Activated T-cell treated with anti-CD3 and anti-CD28 coated beads, Interleukin-2, amount 50 U/mL, for 72 hours (primary cell): ENCODE measurements at places on chromosomes 16 and 17. TPM values are rescaled to one million over a fixed set of nuclear protein-coding genes. Genes with fewer than 3 reads are reported as not detected.

- H3K4me3 ChIP-seq: no peak overlapping the region
- no peak overlapping the region for H3K27ac ChIP-seq
- peaks cover 20% of the 10 kb centered on the region for H3K4me1 ChIP-seq
- H3K36me3 ChIP-seq: peaks cover 2% of the 10 kb centered on the region
- DNase-seq: no peak
Observed at GRCh38 chr16:30340621-30341020, 14.5 kb downstream of the CD2BP2 start.

GRCh38 chr17:45906237-45906636, 11.9 kb downstream of the MAPT start:
- H3K4me1 ChIP-seq: peaks cover 24% of the 10 kb centered on the region
- no peaks in the 10 kb centered on the region for H3K36me3 ChIP-seq
- H3K27ac ChIP-seq: no peak overlapping the region
- DNase-seq: no peak

DNA sequence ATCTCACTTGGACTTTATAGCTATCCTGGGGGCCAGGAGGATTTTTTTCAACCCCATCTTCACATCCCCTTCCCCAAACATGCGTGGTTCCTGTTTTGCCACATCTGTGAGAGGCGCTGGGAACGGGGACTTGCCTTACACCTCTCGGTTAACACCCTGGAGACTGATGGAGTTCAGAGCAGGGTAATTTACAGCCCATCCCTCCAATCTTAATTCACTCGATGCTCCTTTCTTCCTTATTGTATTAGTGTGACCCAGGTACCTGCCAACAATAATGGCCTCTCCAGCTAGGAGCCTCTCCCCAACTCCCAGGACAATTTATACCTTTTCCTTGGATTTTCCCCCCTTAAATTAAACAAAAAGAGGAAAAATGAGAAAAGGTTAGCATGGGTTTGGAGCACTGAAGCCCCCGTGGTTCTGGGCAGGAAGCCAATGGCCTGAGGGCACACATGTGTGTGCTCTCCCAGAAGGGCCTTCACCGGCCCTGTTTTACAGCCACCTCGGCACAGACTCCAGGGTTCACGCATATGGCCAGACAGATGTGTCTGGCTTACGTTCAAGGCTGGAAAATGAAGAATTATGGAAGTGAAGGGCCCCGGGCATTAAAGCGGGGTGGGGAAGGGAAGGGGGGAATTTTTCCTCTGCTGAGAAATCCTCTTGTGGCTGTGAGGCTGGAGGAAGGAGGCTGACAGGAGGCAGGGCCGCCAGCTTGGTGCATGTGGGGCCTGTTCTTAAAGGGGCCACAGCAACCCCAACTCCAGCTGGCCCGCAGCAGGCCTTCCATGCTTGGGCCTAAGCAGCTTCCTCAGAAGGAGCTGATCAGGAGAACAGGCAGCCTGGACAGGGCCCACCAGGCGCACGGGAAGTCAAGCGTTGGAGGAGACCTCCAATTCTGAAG, 21.4 kb downstream of the HIC1 start:
- peaks cover 4% of the 10 kb centered on the region for H3K4me1 ChIP-seq
- H3K4me3 ChIP-seq: no peak overlapping the region
- H3K36me3 ChIP-seq: peaks cover 10% of the 10 kb centered on the region
- no peaks in the 10 kb centered on the region for H3K27me3 ChIP-seq

- H3K4me3 ChIP-seq: no peak overlapping the region
- no peaks in the 10 kb centered on the region for H3K27me3 ChIP-seq
- no peak for DNase-seq
- H3K4me1 ChIP-seq: no peaks in the 10 kb centered on the region
Observed at GRCh38 chr17:36501351-36501750, 14.9 kb downstream of the ZNHIT3 start.

DNA sequence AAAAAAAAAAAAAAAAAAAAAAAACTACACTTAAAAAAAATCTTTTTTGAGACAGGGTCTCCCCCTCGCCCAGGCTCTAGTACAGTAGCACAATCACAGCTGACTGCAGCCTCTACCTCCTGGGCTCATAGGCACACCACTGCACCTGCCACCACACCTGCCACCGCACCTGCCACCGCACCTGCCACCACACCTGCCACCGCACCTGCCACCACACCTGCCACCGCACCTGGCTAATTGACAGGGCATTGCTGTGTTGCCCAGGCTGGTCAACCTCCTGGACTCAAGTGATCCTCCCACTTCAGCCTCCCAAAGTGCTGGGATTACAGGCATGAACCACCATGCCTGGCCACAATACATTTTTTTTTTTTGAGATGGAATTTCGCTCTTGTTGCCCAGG, 17.6 kb upstream of the WDR45B start:
- no peak for DNase-seq
- H3K4me3 ChIP-seq: no peak overlapping the region
- no peaks in the 10 kb centered on the region for H3K36me3 ChIP-seq
- H3K4me1 ChIP-seq: peaks cover 8% of the 10 kb centered on the region
- no peak overlapping the region for H3K27ac ChIP-seq

- H3K36me3 ChIP-seq: peaks cover 3% of the 10 kb centered on the region
- H3K4me1 ChIP-seq: no peaks in the 10 kb centered on the region
- DNase-seq: no peak
- no peaks in the 10 kb centered on the region for H3K27me3 ChIP-seq
- no peak overlapping the region for H3K4me3 ChIP-seq
Observed at GRCh38 chr16:3481696-3482658, 13.3 kb downstream of the C16orf90 start.

DNA sequence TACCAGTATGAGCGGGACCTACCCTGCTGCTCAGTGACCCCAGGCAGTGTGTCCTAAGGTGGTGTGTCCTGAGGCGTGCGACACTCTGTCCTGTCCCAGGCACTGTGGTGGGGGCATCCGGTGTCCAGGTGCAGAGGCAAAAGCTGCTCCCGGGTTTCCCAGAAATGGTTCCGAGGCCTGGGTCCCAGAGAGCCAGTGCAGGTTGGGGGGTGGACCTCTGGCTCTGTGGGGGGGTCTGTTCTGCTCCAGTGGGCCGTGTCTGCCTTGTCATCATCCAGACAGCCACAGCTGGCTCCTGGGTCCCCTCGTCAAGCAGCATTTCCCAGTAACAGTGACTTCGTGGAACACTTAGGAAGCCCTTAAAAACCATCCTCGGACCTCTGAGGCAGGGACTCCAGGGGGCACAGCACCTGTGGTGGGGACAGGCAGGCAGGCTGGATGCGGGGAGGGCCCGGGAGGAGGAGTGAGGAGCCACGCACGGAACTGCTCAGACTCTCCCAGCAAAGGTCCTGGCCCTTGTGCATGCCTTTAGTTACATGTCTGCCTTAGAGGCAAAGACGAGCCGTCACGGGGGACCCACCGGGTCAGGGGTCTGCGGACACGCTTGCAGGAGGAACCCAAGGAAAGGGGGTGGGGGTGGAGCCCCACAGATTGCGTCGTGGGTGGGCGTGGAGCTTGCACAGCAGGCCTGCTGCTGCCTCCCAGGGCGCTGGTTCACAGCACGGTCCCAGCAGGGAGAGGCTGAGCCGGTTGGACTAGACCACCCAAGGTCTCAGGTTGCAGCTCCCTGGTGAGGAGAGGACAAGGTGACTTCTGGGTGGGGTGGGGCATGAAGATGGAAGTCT, 5.6 kb downstream of the SLC16A3 start:
- H3K27me3 ChIP-seq: no peaks in the 10 kb centered on the region
- H3K4me3 ChIP-seq: no peak overlapping the region
- H3K4me1 ChIP-seq: peaks cover 16% of the 10 kb centered on the region
- DNase-seq: no peak

GRCh38 chr17:78805301-78805700, 23.2 kb upstream of the CYTH1 start:
- H3K4me3 ChIP-seq: peak overlapping the region; percentile 85
- peak; percentile 89 for DNase-seq
- peak overlapping the region; percentile 91 for H3K27ac ChIP-seq
- H3K36me3 ChIP-seq: peaks cover 40% of the 10 kb centered on the region
- H3K27me3 ChIP-seq: no peaks in the 10 kb centered on the region

DNA sequence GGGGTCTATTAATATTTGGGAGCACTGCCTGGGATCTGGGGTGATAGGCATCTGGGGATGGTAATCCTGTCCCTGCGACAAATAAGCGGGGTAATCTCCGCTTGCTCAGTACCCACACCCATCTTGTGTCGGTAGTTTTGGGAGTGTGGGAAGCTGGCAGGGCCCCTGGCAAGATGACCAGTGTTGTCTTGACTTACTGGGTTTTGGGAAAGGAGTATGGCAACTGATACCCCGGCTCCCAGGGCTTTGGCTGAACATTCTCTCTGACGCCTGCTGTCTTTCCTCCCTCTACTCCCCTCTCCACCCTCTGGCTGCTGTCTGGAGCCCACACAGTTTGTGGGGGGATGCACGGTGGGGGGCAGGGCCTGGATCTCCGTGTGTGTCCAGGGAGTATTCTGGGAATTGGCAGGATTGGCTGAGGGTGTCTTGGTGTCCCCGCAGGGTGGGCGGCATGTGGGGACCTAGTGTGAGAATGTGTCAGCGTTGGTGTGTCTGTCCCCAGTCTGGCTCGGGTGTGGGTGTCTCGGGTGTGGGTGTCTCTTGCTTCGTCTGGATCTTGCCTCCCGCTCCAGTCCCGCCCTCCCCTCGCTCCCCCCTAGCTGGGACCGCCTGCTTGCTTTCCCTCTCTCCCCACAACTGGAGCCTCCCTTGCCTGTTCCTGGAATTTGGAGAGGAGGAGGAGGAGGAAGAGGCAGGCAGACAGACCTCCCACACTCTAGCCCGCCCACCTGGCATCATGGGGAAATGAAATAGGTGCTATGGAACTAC, 12.0 kb downstream of the RARA start:
- no peaks in the 10 kb centered on the region for H3K27me3 ChIP-seq
- H3K27ac ChIP-seq: peak overlapping the region; percentile 56
- DNase-seq: no peak
- peaks cover 89% of the 10 kb centered on the region for H3K4me1 ChIP-seq
- peak overlapping the region; percentile 97 for H3K4me3 ChIP-seq

DNA sequence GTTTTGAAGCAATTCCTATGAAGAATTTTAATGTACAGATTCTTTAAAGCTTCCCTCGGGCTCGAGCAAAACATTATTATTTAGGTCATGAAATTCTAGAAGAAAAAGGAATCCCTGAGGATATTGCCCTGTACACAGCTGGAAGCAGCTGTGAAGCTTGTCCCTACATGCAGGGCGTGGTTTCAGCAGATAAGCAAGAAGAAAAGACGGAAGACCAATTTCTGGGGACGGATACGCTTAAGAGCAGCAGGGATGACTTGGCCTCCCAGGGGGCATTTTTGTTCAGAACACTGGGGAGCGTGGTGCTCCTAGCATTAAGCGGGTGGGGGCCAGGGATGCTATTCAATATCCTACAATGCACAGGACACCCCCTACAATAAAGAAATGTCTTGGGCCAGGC, 34.3 kb downstream of the LITAF start:
- no peak overlapping the region for H3K4me3 ChIP-seq
- H3K27ac ChIP-seq: peak overlapping the region; percentile 60
- DNase-seq: no peak
- H3K4me1 ChIP-seq: peaks cover 5% of the 10 kb centered on the region
- peaks cover 60% of the 10 kb centered on the region for H3K36me3 ChIP-seq
- no peaks in the 10 kb centered on the region for H3K27me3 ChIP-seq

GRCh38 chr16:79008869-79009179, 591.7 kb downstream of the MAF start:
- H3K4me1 ChIP-seq: peaks cover 41% of the 10 kb centered on the region
- H3K27ac ChIP-seq: no peak overlapping the region
- peaks cover 4% of the 10 kb centered on the region for H3K36me3 ChIP-seq

DNA sequence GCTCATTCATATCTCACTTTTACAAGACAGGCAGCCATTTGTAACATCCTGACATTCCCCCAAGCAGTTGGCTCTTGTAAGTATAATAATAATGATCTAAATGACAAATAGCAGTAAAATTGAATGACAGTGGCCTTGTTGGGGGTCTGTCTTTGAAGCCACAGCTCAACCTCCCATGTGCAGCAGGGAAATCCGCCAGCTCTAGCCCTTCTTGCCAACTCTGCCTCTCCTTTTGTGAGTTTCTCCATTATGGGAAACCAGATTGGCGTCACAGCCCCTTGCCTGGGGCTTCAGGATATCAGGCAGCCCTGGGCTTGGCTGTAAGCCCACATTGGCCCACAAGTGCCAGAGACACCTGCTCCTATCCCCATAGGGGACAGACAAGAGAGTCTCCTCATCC, 70.4 kb upstream of the CACNG5 start:
- H3K27me3 ChIP-seq: no peaks in the 10 kb centered on the region
- peaks cover 16% of the 10 kb centered on the region for H3K4me1 ChIP-seq
- no peak for DNase-seq
- H3K4me3 ChIP-seq: no peak overlapping the region
- peaks cover 1% of the 10 kb centered on the region for H3K36me3 ChIP-seq

DNA sequence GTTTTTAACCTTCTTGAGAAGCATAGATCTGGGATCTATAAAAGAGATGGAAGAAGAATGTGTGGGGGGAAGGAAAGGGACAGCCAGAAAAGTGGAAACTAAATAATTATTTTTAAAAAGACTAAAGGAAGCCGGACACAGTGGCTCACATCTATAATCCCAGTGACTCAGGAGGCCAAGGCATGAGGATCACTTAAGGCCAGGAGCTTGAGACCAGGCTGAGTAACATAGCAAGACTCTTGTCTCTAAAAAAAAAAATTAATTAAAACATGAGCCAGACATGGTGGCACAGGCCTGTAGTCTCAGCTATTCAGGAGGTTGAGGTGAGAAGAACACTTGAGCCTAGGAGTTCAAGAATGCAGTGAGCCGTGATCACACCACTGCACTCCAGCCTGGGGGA, 335.1 kb downstream of the GRIN2A start:
- H3K27me3 ChIP-seq: no peaks in the 10 kb centered on the region
- DNase-seq: no peak
- no peaks in the 10 kb centered on the region for H3K4me1 ChIP-seq
- no peak overlapping the region for H3K27ac ChIP-seq

DNA sequence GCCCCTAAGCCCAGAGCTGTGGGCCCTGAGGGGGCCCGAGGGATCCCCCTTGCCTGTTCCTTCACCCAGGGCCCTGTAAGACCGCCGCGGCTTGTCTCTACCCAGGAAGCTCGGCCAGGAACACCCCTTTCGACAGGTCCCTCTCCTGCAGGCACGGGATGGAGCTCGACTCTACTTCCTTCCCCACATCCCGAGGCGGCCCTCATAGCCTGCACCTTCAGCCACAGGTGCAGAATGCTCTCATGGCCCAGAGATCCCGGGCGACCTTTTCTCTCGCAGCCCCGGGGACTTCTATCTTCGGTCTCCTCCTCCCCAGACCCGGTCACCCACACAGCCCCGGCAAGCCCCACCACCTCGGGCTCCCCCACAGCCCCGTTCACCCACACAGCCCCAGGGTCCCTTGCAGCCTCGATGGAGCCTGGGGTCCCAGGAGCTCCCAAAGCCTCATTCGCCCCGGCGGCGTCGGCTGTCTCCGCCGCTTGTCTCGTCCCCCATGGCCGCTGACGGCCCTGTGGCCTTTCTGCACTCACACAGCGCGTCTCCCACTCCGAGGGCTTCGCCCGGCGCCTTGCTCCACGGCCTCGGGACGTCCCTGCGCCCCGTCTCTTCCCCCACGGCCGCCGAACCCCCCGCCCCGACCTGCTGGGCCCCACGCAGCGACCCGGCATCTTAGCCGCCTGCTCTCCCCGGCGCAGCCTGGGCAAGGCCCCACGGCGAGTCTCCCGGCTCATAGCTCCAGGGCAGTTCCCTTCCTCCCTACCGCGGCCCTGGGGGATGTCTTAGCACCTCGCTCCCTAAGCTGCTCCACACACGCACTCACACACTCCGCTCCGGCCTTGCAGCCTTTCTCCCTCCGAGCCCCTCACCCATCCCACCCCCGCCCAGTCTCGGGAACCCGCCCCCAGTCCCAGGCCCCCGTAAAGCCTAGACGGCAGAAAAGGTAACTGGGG, 650 bp downstream of the KIAA0753 start:
- peaks cover 54% of the 10 kb centered on the region for H3K4me1 ChIP-seq
- H3K27me3 ChIP-seq: no peaks in the 10 kb centered on the region

The ZNF750 gene
- not detected for total RNA-seq

The SHBG gene
- not detected for total RNA-seq

The SERPINF2 gene
- total RNA-seq: 0.89 TPM

The KCNJ12 gene
- not detected for total RNA-seq

The DLG4 gene
- total RNA-seq: 16.7 TPM

The COTL1 gene
- 353 TPM for total RNA-seq

The CRHR1 gene
- not detected for total RNA-seq

The FOXN1 gene
- not detected for total RNA-seq
